Prostate gland (tissue), 2 donors: ENCODE measurements at places on chromosomes 13 and 19. TPM values are rescaled to one million over a fixed set of nuclear protein-coding genes. Genes with fewer than 3 reads are reported as not detected.

RFPL4A gene
- total RNA-seq, result 0.80 TPM

SPIB gene
- total RNA-seq, result not detected

PBX4 gene
- 2.6 TPM for total RNA-seq

SRRM5 gene
- total RNA-seq, result 0.28 TPM

DNA sequence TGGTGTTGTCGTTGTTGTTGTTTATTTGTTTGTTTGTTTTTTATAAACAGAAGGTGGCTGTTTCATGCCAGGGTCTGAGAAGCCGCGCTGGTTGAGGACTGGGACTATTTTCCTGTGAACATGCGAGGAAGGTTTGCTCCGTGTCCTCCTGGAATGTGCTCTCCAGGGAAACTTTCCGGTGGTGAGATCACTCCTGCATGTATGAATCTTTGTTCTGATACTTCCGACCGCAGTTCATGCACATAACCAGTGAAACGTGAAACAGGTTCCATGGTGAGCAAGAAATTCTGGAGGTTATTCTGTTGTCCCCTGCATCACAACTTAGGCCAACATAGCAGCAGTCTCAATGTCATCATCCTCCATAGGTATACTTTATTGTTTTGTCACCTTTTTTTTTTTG lies 187.6 kb upstream of the ARGLU1 start:
- H3K27me3 ChIP-seq, result no peaks in the 10 kb centered on the region
- no peak for DNase-seq
- no peaks in the 10 kb centered on the region for H3K36me3 ChIP-seq
- H3K4me3 ChIP-seq, result no peak overlapping the region
- H3K27ac ChIP-seq, result no peak overlapping the region
- no peaks in the 10 kb centered on the region for H3K4me1 ChIP-seq

DNA sequence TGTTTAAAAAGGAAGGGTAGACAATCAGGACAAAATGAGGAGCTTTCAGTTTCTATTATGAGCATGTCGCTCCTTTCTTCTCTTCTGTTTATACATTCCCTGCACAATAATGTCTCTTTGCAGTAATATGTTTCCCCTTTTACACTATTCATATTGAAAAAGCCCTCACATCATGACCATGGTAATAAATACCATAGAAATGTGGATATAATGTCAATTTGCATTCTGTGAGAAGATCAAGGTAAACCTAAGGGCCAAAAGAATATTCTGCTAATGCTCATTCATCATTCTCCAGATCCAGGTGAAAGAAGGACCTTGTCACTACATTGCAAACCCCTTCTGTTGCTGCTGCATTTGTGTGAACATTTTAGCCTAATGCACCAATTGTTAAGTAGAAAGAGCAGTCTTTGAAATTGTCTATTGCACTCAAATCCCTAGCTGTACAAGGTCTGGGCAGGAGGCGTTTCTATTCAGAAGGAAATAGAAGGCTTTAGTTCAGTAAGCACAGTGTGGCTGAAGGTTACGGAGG lies 117.6 kb upstream of the SOX21 start:
- no peak for DNase-seq
- H3K36me3 ChIP-seq, result no peaks in the 10 kb centered on the region
- H3K4me1 ChIP-seq, result no peaks in the 10 kb centered on the region
- no peak overlapping the region for H3K4me3 ChIP-seq
- no peaks in the 10 kb centered on the region for H3K27me3 ChIP-seq

DNA sequence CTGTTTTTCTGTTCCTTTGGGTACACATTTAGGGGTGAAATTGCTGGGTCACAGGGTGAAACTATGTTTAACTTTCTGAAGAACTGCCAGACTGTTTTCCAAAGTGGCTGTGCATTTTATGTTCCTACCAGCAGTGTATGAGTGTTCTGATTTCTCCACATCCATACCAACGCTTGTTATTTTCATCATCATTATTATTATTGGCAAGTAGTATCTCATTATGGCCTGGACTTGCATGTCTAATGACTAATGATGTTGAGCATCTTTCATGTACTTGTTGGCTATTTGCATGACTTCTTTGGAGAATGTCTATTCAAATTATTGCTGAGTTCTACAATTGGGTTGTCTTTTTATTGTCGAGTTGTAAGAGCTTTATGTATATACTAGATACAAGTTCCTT lies 321.8 kb upstream of the HTR2A start:
- H3K4me1 ChIP-seq, result no peaks in the 10 kb centered on the region
- H3K27ac ChIP-seq, result no peak overlapping the region
- H3K4me3 ChIP-seq, result no peak overlapping the region
- DNase-seq, result no peak
- H3K36me3 ChIP-seq, result no peaks in the 10 kb centered on the region
- no peaks in the 10 kb centered on the region for H3K27me3 ChIP-seq

- no peaks in the 10 kb centered on the region for H3K36me3 ChIP-seq
- H3K27me3 ChIP-seq, result no peaks in the 10 kb centered on the region
- no peak overlapping the region for H3K4me3 ChIP-seq
- no peaks in the 10 kb centered on the region for H3K4me1 ChIP-seq
- H3K27ac ChIP-seq, result no peak overlapping the region
Observed at GRCh38 chr19:43790587-43790986, 9.8 kb upstream of the KCNN4 start.

DNA sequence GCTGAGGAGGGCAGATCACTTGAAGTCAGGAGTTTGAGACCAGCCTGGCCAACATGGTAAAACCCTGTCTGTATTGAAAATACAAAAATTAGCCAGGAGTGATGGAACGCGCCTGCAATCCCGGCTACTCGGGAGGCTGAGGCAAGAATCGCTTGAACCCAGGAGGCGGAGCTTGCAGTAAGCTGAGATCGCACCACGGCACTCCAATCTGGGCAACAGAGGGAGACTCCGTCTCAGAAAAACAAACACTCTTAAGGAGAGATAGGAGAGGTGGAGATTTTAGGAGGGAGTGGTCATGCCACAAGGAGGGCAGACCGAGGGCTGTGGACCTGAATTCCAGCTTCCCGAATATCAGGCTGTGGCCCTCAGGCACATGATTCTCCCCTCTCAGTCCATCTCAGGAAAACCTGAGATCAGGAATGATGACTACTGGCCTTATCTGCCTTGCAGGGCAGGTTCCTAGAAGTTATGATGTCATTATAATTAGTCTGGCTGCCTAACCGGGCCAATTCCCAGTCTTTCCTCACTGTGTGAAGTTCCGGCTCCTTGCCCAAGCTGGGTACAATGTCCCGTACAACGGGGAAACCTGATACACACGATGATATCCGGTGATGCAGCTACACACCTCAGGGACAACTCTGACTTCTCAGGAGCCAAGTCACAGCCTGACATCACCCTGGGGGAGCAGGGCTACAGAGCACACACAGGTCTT lies 2.5 kb downstream of the SLC35E1 start:
- peaks cover 5% of the 10 kb centered on the region for H3K36me3 ChIP-seq
- H3K4me1 ChIP-seq, result peaks cover 25% of the 10 kb centered on the region
- DNase-seq, result peak; percentile 23

- no peak overlapping the region for H3K4me3 ChIP-seq
- no peaks in the 10 kb centered on the region for H3K36me3 ChIP-seq
- H3K27me3 ChIP-seq, result no peaks in the 10 kb centered on the region
- no peak overlapping the region for H3K27ac ChIP-seq
- no peaks in the 10 kb centered on the region for H3K4me1 ChIP-seq
Observed at GRCh38 chr19:51079481-51080110, 3.1 kb downstream of the KLK14 start.

DNA sequence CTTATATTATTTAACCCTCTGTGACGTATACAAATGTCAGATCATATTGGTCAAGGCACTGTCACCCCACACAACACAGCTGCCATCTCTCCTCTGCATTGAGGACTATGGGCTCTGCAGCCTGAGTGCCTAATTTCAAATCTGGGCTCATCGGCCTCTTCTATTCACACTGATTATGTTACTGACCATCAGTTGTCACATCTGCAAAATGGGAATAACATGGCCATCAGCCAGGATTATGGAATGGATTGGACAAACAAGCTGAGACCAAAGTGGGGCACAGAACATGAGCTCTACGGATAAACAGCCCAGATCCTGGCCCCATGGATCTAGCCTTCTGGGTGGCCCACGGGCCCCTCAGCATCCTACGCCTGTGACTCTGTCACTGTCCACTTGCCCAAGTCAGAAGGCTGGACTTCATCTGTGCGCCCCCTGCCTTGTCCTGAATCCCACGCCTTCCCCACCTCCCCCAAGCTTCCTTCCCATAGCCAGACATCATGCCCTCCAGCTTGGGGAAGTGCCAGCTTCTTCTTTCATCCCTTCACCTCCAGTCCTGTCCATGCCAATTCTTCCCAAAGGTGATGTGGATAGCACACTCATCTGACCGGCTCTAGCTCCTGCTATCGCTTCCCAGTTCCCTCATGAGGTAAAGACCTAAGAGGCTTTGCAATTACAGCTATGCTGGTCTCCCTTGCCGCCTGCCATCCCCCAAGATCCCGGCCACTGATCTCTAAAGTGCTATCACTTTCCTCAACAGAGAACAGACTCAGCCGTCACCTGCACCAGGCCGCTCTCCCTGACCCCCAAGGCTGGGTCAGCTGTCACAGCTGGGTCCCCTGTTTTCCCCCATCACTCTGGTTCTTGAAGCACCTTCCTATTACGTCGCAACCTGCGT lies 872 bp downstream of the FARSA start:
- no peak for DNase-seq
- peak overlapping the region; percentile 77 for H3K4me3 ChIP-seq
- no peaks in the 10 kb centered on the region for H3K27me3 ChIP-seq
- H3K4me1 ChIP-seq, result peaks cover 7% of the 10 kb centered on the region

DNA sequence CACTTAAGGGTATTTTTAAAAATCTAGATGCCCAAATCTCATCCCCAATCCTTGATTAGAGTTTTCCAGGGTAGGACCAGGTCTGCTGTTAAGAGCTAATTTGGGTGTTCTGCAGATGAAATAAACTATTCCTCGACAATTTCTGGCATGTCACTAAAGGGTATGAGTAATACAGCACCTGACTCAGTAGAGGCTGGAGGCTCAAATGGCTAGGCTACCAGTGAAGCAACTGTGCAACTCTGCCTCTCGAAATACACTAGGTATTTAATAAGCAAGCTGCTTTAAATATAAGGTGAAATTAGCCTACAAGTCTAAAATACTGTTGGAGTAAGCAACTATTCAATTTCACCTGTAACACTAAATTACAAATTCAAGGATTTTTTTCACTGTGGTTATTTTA lies 1.5 kb downstream of the RNF6 start:
- no peaks in the 10 kb centered on the region for H3K36me3 ChIP-seq
- DNase-seq, result no peak
- H3K4me1 ChIP-seq, result peaks cover 5% of the 10 kb centered on the region
- H3K4me3 ChIP-seq, result peak overlapping the region; percentile 99
- no peak overlapping the region for H3K27ac ChIP-seq
- H3K27me3 ChIP-seq, result no peaks in the 10 kb centered on the region

DNA sequence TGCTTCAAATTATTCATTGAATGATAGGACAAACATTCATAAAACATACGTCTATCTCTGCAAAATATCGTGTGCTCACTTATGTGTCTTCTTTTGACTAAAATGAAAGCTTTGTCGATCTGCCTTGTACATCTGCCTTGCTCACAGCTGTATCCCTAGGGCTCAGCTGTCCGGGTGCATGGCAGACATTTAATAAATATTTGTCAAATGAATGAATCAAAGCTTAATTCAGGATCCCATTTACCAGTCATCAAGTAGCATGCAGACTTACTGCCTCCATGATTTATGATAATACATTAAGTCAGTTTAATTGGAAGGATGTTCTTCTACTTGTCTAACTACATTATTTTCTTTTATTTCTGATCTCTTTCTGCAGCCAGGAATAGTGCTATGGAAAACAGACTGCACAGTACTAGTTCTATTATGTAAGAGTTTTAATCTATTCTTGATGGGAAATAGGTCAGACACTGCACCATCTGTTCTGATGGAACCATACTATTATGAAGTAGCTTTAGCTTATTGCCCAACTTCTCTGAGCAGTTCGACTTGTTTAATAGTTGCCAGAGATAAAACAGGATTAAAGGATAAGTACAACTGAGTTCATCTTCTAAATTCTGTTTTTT lies 13.2 kb downstream of the SLC46A3 start:
- H3K36me3 ChIP-seq, result no peaks in the 10 kb centered on the region
- H3K27me3 ChIP-seq, result no peaks in the 10 kb centered on the region
- H3K4me1 ChIP-seq, result no peaks in the 10 kb centered on the region

DNA sequence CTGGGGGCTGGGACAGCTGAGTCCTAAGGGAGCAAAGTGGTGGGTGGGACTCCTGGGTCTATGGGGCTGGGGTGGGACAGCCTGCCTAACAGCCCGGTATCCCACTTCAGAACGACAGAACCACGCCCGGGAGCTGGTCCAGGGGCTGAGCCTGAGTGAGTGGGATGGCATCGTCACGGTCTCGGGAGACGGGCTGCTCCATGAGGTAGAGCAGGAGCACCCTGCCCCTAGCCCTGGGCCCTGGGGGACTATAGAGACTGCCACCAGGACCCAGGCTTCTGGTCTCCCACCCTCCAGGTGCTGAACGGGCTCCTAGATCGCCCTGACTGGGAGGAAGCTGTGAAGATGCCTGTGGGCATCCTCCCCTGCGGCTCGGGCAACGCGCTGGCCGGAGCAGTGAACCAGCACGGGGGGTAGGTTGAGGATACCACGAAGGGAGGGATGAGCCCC lies 8.6 kb downstream of the SPHK2 start:
- no peaks in the 10 kb centered on the region for H3K27me3 ChIP-seq
- H3K36me3 ChIP-seq, result no peaks in the 10 kb centered on the region
- DNase-seq, result no peak
- no peak overlapping the region for H3K27ac ChIP-seq

- no peaks in the 10 kb centered on the region for H3K4me1 ChIP-seq
- no peaks in the 10 kb centered on the region for H3K27me3 ChIP-seq
- H3K4me3 ChIP-seq, result no peak overlapping the region
- H3K27ac ChIP-seq, result no peak overlapping the region
Observed at GRCh38 chr13:42762917-42763316, 18.5 kb upstream of the FAM216B start.

- no peaks in the 10 kb centered on the region for H3K4me1 ChIP-seq
- H3K27me3 ChIP-seq, result no peaks in the 10 kb centered on the region
- no peak overlapping the region for H3K27ac ChIP-seq
- no peak for DNase-seq
- H3K4me3 ChIP-seq, result no peak overlapping the region
- H3K36me3 ChIP-seq, result no peaks in the 10 kb centered on the region
Observed at GRCh38 chr13:62483774-62484173, 1068.1 kb upstream of the PCDH20 start.

DNA sequence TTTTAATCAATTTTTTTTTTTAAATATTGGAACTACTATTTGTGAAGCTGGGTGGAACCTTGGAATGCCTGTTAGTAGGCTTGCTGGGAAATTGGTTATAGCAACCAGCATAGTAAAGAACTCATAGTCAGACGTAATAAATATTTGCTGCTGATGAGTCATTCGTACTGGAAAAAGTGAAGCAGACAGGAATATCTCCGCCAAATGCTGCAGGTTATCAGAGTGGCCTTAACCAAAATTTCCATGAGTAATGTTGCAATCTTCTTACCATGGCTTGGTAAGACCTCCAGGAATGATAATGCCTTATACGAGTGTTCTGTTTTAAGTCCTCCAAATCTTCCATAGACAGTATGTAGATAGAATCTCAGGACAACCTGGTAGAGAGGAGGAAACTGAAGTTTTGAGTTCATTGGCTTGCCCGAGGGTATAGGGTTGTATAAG lies 34.2 kb downstream of the MBNL2 start:
- peaks cover 5% of the 10 kb centered on the region for H3K4me1 ChIP-seq
- H3K27me3 ChIP-seq, result no peaks in the 10 kb centered on the region
- H3K36me3 ChIP-seq, result no peaks in the 10 kb centered on the region
- H3K27ac ChIP-seq, result no peak overlapping the region
- no peak for DNase-seq
- H3K4me3 ChIP-seq, result no peak overlapping the region

- no peak overlapping the region for H3K27ac ChIP-seq
- no peak for DNase-seq
- H3K4me3 ChIP-seq, result no peak overlapping the region
- no peaks in the 10 kb centered on the region for H3K36me3 ChIP-seq
- no peaks in the 10 kb centered on the region for H3K4me1 ChIP-seq
Observed at GRCh38 chr13:105798541-105798940, 736.9 kb downstream of the EFNB2 start.
